ENCODE measurements at places on chromosomes 6 and 20.

DNA sequence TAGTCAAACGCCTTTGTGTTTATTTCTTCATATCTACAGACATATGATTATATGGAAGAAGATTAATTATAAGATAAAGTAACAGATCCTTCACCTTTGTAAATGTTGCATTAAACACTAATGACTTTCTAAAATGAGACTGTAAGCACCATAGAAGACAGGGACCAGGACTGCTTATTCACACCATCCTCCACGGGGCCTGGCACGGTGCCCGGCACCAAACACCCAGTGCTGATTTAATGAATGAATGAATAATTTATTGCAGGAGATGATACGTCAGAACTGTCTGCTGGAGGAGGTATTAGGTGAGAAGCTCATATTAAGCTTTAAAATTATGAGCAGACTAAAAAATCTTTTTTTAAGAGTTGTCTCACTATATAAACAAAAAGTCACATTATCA, 88.3 kb downstream of the SLX4IP start:
- DNase-seq, result no peak

DNA sequence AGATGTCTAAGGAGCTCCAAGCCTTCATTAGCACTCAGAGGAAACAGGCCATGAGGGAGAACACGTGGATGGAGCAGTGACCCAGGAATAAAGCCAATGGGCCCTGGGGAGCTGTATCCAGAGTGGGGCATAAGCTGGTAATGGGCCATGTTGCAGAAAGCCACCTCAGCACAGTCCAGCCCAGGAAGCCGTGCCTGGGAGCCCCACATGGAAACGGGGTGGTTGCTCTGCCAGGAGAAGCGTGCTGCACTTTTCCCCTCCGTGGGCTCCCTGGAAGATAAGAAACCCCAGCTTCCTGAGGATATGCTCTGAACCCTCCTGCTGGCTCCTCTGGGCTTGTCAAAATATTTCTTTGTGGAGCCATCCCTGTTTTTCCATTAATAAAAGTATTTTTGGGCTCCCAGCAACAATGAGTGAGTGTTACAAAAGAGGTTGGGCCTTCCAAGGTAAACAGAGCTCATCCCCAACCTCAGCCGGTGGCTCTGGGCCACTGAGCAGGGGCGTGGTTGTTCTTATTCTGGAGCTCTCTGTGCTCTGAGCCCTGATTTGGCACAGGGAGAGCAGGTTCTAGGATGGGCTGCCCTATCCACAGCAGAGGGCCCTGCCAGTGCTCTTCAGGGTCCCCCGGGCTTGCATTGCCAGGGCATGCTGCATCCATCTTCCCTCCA, 31.2 kb upstream of the NFATC2 start:
- DNase-seq, result no peak

DNA sequence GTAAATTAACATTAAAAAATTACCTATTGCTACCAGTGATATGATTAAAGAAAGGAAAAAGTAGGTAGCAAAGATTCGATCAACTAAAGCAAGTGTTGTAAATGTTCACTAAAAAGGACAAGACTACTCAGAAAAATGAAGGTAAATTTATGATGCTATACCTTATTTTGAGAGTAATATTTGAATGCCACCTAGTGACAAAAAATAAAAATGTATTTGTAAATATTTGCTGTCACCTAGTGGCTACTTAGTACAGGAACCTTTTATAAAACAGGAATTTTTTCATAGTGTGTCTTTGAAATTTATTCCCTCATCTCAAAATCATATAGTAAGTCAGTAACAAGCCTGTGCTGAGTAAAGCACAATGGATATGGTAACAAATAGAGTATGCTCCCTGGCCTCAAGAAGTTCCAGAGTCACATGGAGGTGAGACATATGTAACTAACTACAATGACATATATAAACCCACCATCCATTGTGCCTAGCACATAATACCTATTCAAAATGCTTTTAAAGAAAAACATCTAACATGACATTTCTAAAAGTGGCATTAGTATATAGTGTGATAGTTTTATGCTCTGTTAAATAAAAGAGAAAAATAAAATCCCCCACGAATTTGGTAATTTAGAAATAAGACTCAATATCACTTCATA, 193.1 kb upstream of the SIM1 start:
- no peak for DNase-seq

GRCh38 chr6:73564578-73565345, 43.9 kb upstream of the EEF1A1 start:
- no peak for DNase-seq

DNA sequence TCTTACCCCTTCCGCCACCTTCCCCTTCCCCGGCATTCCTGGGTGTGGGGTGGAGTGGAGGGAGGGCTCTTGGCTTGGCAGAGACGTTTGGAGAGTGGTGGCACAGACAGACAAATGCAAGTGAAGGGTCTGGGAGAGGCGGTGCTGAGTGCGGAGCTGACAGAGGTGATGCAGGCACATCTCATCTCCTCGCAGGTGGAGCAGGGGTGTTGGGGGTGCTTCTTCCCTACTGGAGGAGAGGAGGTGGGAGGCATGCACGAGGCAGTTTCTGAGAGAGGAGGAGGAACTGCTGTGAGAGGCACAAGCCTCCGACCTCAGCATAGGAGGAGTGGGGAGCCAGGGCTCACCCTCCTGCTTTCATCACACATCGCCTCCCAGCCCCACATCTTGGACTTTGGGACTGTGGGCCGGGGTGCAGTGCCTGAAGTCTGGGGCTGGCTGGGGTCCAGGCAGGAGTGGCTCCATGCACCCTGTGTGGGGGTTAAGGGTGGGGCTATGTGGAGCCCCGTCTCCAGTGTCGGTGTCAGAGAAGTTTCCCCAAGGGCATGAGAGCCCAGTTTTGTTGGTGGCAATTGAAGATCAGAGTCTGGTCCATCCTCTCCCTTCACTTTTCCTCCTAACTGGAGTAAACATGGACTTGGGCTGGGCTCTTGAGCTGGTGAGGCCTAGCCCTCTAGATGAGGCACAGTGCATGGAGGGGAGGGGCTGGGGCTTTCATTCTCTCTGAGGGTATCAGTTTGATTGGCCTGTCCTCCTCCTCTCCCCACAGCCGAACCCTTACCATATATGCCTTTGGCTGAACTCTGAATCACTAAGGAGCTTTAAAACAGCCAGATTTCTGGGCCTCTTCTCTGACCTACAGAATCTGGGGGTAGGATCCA, 20.2 kb upstream of the SLC22A7 start:
- no peak for DNase-seq

Measured in stimulated activated CD4-positive, alpha-beta T cell treated with anti-CD3 and anti-CD28 coated beads, Interleukin-2, amount 100 ng/mL, for 24 hours (primary cell).